ENCODE measurements at places on chromosomes 6 and 20. TPM values are rescaled to one million over a fixed set of nuclear protein-coding genes. Genes with fewer than 3 reads are reported as not detected.

DNA sequence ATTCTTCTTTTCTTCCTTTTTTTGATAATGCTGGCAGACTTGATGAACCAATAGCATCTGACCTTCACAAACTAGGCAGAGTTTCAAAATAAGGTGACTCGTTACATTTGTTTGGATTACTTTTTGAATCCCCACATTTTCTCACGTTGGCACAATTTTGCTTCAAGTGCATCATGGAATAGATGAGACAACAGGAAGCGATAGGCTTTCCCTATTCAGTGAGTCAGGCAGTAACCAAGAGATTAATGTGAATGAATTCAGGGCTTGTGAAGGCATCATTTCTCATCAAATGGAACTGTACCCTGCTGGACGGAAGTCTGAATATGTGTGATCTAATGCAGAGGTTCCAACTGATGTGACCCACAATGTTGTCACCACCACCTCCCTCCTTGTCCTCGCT lies 10.7 kb downstream of the RFPL4B start:
- peak; percentile 87 for DNase-seq

DNA sequence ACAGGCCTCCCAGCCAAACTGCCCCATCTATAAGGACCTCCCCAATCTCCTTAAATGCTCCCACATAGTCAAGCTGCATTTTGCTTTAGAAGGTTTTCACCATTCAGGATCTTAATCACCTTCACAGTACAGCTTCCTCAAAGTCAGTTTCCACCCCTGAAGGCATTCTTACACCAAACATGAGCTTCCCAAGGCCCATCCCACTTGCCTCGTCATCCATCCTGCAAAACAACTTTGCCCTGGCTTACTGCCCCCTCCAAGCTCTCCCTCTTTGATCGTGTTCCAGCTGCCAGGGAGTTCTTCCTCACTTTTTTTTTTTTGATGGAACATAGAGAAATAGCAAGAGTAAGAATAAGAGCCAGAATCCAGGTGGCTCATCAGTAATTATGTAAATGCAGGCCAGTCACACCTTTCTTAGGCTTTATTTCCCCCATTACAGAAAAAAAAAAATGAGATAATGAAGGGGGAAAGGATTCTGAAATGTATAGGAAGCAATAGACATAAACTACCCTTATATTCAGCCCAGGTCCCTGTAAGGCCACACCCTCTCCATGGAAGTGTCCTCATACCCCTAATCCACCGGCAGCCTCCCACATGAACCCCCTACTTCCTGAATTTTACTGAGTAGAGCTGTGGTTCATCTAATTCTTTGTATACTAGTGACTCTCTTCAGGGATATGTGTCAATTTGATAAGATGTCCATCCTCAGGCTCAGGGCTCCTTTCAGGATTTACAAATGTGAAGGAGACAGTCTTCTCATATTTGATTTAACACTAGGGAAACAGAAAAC lies 12.7 kb downstream of the TRIM27 start:
- no peak for DNase-seq

GRCh38 chr6:28401172-28401571 lies 1.6 kb upstream of the ZSCAN12 start:
- peak; percentile 51 for DNase-seq

GRCh38 chr20:12695937-12696336 lies 312.8 kb upstream of the SPTLC3 start:
- DNase-seq, result no peak

DPPA5 gene
- total RNA-seq, result not detected

ENPP4 gene
- total RNA-seq, result 10.0 TPM

COX4I2 gene
- not detected for total RNA-seq

DEFB124 gene
- total RNA-seq, result not detected

ZFP57 gene
- total RNA-seq, result 0.36 TPM

DNA sequence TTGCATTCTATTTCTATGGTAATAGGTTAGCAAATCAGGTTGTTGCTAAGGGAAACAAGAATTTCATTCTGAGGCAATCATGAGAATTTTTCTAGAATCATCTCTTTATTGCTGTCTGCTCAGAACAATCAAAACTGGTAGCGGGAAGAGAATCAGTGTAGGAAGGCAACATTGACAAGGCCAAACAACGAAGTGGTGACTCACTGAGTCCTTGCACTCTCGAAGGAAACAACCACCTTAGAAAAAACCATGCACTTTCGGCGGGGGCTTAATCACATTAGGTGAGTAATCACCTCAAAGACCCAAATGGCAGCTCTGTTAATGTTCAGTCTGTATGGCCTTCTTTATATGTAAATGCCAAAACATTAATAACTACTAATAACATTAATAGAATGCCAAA lies 78.8 kb upstream of the MAP7 start:
- no peak for DNase-seq

DNA sequence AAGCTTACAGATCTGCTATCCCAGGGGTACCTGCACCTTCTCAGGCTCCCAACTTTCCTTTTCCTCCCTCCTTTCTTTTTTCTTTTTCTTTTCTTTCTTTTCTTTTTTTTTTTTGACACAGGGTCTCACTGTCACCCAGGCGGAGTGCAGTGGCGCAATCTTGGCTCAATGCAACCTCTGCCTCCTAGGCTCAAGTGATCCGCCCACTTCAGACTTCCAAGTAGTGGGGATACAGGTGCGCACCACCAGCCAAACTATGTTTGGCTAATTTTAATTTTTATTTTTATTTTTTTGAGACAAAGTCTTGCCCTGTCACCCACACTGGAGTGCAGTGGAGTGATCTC lies 36.0 kb downstream of the PIM1 start:
- DNase-seq, result no peak

PLA2G7 gene
- total RNA-seq, result 0.36 TPM

GRCh38 chr6:158793432-158793831 lies 25.7 kb downstream of the EZR start:
- peak; percentile 88 for DNase-seq

- DNase-seq, result no peak
Observed at GRCh38 chr20:4366076-4366475, 350.7 kb upstream of the RNF24 start.

HS3ST5 gene
- not detected for total RNA-seq

- peak; percentile 96 for DNase-seq
Observed at GRCh38 chr20:47317127-47317895, 39.2 kb downstream of the ZMYND8 start.
